ENCODE measurements at places on chromosomes 3 and 15.
A peak's percentile ranks its signal among the peaks of the same experiment; 100 is the strongest.

DNA sequence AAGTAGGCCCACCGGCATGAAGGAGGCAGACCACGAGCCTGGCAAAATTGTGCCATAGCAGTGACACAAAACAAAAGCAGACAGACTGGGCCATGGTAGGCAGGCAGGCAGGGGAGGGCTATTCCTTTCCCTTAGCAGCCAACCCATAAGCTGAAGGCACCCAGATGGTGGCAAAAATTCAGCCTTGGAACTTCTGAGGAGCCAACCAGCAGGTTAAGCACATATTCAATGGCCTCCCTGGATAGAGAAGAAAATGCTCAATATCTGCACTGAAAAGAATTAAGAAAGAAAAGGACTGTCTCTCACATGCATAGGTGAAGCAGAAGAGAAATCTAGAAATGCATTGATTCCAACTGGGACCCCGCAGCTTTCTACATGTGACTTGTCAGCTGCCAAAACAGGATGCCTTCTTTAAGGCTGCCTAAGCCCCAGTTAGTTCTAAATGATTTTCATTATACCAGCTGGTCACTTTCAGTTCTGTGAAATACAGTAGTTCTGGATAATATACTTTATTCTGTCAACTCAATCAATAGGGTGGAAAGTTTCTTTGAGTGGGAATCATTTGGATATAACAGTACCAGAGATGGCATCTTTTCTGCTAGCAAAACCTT is 2.7 kb downstream of the PRICKLE2 start:
- no peak for DNase-seq
- no peaks in the 10 kb centered on the region for H3K27me3 ChIP-seq
- H3K4me3 ChIP-seq, result no peak overlapping the region
- H3K4me1 ChIP-seq, result no peaks in the 10 kb centered on the region

GRCh38 chr15:94259863-94260262 is 28.5 kb downstream of the MCTP2 start:
- peaks cover 55% of the 10 kb centered on the region for H3K4me1 ChIP-seq
- DNase-seq, result no peak

DNA sequence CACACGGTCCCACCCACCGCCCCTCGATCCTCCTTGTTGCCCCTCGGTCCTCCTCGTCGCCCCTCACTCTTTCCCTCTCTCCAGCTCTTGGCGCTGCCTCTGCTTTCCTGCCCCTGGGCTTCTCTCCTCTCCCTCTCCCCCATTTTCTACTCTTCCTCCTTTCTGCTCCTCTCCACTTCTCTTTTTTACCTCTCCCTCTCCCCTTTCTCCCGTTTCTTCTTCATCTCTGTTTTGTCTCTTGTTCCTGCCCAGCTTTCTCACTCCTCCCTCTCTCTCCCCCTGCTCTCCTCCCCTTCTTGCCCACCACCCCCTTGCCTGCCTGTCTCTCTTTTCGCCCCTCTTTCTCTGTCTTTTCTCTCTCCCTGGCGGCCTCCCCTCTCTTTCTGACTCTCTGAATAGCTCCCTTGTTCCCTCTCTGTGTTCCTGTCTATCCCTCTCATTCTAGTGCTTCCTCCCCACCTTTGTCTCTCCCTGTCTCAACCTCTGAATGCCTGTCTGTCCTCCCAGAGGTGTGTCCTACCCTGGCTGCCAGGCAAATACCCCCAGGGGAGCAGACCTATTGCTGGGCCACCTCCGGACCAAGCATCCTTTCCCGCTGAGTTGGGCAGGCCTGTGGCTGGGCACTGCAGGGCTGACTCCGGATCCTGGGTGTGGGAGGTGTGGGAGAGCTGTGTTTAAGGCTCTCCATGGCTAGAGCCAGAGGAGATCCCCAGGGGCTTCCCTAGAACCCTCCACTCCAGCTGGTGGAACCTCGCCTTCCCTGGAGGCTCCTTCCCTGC is 41.0 kb downstream of the EPHB3 start:
- no peaks in the 10 kb centered on the region for H3K36me3 ChIP-seq
- H3K27ac ChIP-seq, result no peak overlapping the region
- no peak overlapping the region for H3K4me3 ChIP-seq
- peaks cover 63% of the 10 kb centered on the region for H3K27me3 ChIP-seq
- DNase-seq, result no peak
- no peaks in the 10 kb centered on the region for H3K4me1 ChIP-seq

DNA sequence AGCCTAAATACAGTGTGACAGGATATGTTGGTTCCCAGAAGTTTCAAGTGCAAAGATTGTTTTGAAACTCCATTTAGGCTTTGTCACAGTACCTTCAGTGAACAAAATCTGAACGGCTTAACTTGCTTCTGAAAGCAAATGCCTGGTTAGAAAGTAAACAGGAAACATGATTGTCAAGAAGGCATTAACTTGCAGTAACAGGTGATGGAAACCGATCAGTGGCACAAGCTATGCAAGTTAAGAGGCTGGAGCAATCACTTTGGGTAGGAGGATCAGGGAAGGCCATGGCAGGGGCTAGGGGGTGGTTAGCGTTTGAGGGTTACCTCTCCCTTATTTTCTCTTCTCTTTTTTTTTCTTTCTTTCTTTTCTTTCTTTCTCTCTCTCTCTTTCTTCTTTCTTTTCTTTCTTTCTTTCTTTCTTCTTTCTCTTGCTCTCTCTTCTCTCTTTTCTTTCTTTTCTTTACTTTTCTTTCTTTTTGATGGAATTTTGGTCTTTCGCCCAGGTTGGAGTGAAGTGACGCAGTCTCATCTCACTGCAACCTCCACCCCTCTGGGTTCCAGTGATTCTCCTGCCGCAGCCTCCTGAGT is 2.4 kb downstream of the HYKK start:
- H3K4me3 ChIP-seq, result no peak overlapping the region
- no peak overlapping the region for H3K27ac ChIP-seq
- peaks cover 1% of the 10 kb centered on the region for H3K36me3 ChIP-seq

GRCh38 chr3:89145995-89146394 is 38.6 kb downstream of the EPHA3 start:
- no peak for DNase-seq
- no peaks in the 10 kb centered on the region for H3K27me3 ChIP-seq
- H3K36me3 ChIP-seq, result no peaks in the 10 kb centered on the region
- H3K4me3 ChIP-seq, result no peak overlapping the region
- no peaks in the 10 kb centered on the region for H3K4me1 ChIP-seq
- H3K27ac ChIP-seq, result no peak overlapping the region

DNA sequence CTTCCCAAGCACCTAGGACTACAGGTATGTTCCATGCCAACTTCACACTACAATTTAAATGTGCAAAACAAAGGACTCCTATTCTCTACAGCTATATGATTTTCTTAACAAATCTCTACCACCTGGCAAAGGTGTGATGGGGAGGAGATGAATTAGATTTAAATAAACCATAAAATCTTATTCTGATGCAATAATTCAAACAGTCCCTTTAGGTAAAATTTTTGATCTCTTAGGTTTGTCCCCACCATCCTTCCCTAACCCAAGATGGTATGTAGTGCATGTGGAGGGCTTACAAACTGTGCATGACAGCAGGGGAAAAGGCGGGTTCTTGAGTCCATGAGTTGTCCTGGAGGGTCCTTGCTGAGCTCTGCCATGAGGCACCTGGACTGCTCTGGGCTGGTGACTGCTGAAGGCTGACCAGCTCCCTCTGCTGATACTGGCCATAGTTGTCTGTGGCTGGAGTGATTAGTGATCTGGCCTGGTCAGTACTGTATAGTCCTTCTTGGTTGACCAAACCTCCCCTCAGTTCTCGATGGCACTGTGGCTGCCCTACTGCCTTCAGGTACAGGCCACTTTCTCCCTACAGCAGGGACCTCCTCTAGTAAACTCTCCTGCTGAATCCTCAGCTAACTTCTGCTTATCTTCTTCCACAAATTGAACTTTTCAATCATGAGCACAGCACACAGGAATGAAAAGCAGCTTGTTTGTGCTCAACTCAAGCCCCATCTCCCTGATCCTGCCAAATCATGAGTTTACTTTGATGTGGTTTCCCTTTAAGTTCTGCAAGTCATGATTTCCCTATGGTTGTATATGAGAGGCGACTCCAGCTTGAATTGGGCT is 30.1 kb downstream of the CFAP161 start:
- no peaks in the 10 kb centered on the region for H3K36me3 ChIP-seq
- H3K4me1 ChIP-seq, result peaks cover 33% of the 10 kb centered on the region
- H3K27ac ChIP-seq, result no peak overlapping the region
- DNase-seq, result no peak

DNA sequence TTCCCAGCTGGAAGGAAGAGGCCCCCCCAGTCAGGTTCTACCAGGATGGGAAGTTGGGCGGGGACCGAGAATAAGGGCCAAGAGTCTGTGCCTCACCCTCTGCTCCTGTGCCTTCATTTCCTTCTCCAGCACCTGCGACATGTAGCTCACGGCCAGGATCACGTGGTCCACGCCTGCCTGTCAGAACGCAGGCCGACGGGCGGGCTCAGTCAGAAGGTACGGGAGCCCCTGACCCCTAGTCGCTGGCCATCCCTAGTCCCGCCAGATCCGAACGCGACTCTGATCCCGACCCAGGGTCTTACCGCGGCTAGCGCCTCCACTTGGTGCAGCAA is 489 bp downstream of the GMPPB start:
- peaks cover 6% of the 10 kb centered on the region for H3K36me3 ChIP-seq
- peak; percentile 84 for DNase-seq

- H3K4me3 ChIP-seq, result no peak overlapping the region
- no peak overlapping the region for H3K27ac ChIP-seq
- H3K4me1 ChIP-seq, result peaks cover 6% of the 10 kb centered on the region
- peaks cover 11% of the 10 kb centered on the region for H3K27me3 ChIP-seq
- no peaks in the 10 kb centered on the region for H3K36me3 ChIP-seq
Measured at GRCh38 chr3:39639344-39640236, 169.8 kb upstream of the MYRIP start.

DNA sequence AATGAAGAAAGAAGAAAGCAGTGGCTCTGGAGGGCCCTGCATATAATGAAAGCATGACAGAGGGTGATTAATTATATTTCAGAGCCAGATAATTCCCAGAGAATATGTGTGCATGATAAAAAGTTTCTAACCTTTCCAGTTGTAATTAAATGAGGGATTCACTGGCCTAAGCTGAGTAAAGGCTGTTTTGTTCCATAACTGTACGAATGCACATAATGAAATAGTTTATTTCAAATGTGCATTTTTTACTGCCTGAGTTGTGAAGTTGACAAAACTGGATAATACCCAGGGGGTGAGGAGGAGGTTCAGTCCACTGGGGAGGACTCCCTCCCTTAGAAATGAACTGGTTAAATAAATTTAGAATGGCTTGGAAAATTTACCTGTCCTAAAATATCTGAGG is 616.4 kb downstream of the TAFA4 start:
- no peaks in the 10 kb centered on the region for H3K27me3 ChIP-seq

DNA sequence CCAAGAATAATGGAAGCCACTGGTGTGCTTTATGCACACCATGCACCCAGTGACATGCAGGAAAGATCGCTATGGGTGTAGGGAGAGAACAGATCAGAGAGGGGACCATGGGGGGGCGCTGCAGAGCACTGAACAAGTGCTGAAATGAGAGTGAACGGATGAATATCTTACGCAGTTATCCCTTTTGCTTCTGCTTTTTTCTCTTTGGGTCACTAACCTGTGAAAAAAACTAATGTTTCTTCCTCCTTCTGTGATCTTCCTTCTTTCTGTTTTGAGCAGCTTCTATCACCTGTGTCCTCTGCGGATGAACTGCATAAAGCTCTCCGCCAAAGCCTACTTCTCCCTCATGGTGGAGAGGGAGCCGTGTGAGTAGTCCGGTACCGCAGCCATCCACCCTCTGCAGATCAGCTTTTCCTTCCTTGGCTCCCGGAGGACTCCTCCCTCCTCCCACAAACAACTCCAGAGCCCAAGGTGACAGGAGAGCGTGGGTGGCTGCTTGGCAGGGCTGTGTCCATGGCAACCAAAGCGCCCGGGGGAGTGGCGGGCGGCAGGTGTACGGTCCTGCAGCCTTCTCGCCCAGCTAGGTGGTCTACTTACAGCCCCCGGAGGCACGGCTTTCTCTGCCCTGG is 106.2 kb downstream of the DGKG start:
- H3K27me3 ChIP-seq, result peaks cover 24% of the 10 kb centered on the region
- peaks cover 19% of the 10 kb centered on the region for H3K4me1 ChIP-seq
- no peak overlapping the region for H3K27ac ChIP-seq
- no peak for DNase-seq

GRCh38 chr3:107939691-107940442 is 151.0 kb downstream of the CD47 start:
- no peak for DNase-seq
- no peak overlapping the region for H3K27ac ChIP-seq
- H3K4me3 ChIP-seq, result no peak overlapping the region
- no peaks in the 10 kb centered on the region for H3K27me3 ChIP-seq

- peaks cover 18% of the 10 kb centered on the region for H3K4me1 ChIP-seq
- H3K36me3 ChIP-seq, result no peaks in the 10 kb centered on the region
- H3K27me3 ChIP-seq, result peaks cover 2% of the 10 kb centered on the region
- no peak for DNase-seq
Measured at GRCh38 chr15:92624401-92624991, 31.1 kb downstream of the FAM174B start.

GRCh38 chr3:186021673-186022362 is 84.0 kb upstream of the TRA2B start:
- peaks cover 6% of the 10 kb centered on the region for H3K4me1 ChIP-seq
- H3K36me3 ChIP-seq, result no peaks in the 10 kb centered on the region
- DNase-seq, result no peak

GRCh38 chr3:186213946-186214345 is 105.1 kb upstream of the ETV5 start:
- peaks cover 19% of the 10 kb centered on the region for H3K4me1 ChIP-seq
- no peaks in the 10 kb centered on the region for H3K36me3 ChIP-seq
- no peak for DNase-seq
- peaks cover 38% of the 10 kb centered on the region for H3K27me3 ChIP-seq
- no peak overlapping the region for H3K4me3 ChIP-seq
- no peak overlapping the region for H3K27ac ChIP-seq

DNA sequence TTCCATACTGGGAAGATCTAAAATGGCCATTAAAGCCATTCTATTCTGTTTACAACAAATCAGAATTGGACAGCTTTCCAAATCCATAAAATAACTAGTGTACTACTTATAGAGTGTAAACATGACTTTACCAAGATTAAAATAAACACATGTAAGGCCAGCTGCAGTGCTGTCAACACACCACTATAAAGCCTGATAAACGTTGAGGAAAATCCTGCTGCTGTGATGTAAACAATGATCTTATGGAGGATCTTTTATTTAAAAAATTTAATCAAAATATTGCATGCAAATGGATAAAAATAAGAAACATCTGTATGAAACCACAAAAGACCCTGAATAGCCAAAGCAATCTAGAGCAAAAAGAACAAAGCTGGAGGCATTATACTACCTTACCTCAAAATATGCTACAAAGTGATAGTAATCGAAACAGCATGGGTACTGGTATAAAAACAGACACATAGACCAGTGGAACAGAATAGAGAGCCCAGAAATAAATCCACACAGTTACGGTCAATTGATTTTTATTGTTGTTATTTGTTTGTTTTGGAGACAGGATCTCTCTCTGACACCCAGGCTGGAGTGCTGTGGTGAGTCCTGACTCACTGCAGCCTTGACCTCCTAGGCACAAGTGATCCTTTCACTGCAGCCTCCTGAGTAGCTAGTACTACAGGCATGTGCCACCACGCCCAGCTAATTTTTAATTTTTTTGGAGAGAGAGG is 428.8 kb upstream of the C2CD4B start:
- no peaks in the 10 kb centered on the region for H3K4me1 ChIP-seq
- peaks cover 33% of the 10 kb centered on the region for H3K27me3 ChIP-seq
- no peak for DNase-seq
- no peak overlapping the region for H3K27ac ChIP-seq
- H3K4me3 ChIP-seq, result no peak overlapping the region

GRCh38 chr3:62755285-62755684 is 119.9 kb downstream of the CADPS start:
- no peaks in the 10 kb centered on the region for H3K4me1 ChIP-seq
- H3K4me3 ChIP-seq, result no peak overlapping the region
- no peak overlapping the region for H3K27ac ChIP-seq
- no peaks in the 10 kb centered on the region for H3K36me3 ChIP-seq
- H3K27me3 ChIP-seq, result no peaks in the 10 kb centered on the region

GRCh38 chr15:99142562-99142961 is 37.7 kb downstream of the SYNM start:
- H3K36me3 ChIP-seq, result no peaks in the 10 kb centered on the region
- no peaks in the 10 kb centered on the region for H3K4me1 ChIP-seq
- DNase-seq, result no peak
- no peak overlapping the region for H3K4me3 ChIP-seq
- peaks cover 9% of the 10 kb centered on the region for H3K27me3 ChIP-seq
